MG63 (cell line): ENCODE measurements at places on chromosomes 4 and X. TPM values are rescaled to one million over a fixed set of nuclear protein-coding genes. Genes with fewer than 3 reads are reported as not detected.

- DNase-seq, result no peak
Measured at GRCh38 chr4:133150486-133151340, 1.6 kb downstream of the PCDH10 start.

DNA sequence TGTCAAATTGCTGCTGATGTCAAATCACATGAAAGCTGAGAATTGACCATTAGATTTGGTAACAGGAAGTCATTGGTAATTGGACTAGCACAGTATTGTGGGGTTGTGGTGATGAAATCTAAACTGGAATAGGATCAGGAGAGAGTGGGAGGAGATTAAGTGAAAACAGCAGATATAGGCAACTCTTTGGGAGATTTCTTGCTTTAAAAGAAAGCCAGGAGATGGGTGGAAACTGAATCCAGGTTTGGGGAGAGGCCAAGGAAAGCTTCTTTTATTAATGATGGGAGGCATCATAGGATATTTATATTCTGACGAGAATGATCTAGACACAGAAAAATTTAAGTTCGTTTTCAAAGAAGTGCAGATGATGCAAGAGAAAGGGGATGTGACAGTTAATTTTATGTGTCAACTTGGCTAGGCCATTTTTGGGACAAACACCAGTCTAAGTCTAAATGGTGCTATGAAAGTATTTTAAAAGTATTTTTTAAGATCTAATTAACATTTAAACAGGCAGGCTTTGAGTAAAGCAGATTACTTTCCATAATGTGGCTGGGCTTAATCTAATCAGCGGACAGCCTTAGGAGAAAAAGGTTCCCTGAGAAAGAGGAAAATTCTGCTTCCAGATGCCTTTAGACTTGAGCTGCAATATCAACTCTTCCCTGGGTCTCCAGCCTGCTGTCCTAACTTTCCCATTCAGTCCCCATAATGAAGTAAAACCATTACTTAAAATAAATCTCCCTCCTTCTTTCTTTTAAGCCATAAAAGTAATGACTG lies 24.7 kb downstream of the SEC24D start:
- peak; percentile 9 for DNase-seq

- no peak for DNase-seq
Measured at GRCh38 chr4:46594661-46595060, 204.7 kb upstream of the GABRA2 start.

GRCh38 chr4:101987623-101988243 lies 197.2 kb downstream of the BANK1 start:
- DNase-seq, result no peak

DNA sequence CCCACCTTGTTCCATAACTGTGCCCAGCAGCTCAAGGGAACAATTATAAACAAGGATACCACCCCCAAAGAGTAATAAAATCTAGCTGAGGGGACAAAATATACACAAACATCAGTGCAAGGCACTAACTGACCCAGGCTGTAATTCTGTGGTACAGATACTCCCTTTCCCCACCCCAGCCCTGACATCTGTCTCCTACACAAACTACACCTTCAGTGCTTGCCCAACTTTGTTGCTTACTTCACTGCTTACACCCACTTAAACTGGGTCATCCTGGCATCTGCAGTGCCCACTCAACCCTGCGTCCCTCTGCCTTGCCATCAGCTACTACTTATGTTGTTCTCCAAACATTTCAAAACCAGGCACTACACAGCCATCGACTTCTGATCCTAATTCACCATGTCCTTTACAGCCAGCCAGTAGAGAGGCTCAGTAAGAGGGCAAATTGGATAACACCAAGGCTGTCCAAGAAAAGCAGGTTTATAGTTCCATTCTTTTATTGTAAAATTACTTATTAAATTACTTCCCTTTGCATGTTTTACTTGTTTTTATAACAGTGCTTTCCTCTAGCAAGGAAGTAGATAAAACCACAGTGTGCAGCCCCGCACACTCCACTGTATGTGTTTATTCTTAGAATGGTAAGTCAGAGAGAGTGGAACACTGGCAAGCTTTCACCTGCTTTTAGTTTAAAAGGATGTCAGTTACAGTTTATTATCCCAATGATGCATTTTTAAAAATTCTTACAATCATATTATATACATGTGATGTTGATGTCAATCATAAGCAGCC lies 149.6 kb downstream of the INPP4B start:
- DNase-seq, result no peak

GRCh38 chr4:116880625-116881024 lies 204.8 kb downstream of the TRAM1L1 start:
- no peak for DNase-seq

- no peak for DNase-seq
Measured at GRCh38 chr4:62232814-62233213, 1032.7 kb downstream of the ADGRL3 start.

DNA sequence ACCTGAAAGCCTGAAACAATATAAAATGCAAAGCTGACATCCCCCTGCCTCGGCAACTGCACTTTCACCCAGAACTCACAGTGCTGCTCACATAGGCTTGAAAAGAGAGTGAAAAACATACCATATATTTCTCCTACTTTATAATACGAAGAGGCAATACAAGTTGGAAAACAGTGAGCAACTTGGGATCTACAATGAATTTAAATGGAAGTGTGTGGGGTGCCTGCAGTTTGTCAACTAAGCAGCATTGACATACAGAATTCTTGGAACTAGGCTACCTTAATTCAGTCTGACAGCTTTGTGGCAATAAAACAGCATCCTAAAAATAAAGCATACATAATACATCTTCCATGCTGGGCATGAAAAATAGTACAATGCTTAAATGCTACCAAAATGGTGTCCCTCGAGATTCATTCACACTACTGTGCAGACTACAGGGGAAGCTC lies 8.0 kb downstream of the GASK1B start:
- no peak for DNase-seq

GRCh38 chr4:119240128-119240527 lies 27.6 kb downstream of the USP53 start:
- no peak for DNase-seq

- DNase-seq, result no peak
Measured at GRCh38 chrX:24662352-24662751, 15.2 kb upstream of the PCYT1B start.

GRCh38 chr4:40269133-40269532 lies 66.0 kb upstream of the CHRNA9 start:
- no peak for DNase-seq

DNA sequence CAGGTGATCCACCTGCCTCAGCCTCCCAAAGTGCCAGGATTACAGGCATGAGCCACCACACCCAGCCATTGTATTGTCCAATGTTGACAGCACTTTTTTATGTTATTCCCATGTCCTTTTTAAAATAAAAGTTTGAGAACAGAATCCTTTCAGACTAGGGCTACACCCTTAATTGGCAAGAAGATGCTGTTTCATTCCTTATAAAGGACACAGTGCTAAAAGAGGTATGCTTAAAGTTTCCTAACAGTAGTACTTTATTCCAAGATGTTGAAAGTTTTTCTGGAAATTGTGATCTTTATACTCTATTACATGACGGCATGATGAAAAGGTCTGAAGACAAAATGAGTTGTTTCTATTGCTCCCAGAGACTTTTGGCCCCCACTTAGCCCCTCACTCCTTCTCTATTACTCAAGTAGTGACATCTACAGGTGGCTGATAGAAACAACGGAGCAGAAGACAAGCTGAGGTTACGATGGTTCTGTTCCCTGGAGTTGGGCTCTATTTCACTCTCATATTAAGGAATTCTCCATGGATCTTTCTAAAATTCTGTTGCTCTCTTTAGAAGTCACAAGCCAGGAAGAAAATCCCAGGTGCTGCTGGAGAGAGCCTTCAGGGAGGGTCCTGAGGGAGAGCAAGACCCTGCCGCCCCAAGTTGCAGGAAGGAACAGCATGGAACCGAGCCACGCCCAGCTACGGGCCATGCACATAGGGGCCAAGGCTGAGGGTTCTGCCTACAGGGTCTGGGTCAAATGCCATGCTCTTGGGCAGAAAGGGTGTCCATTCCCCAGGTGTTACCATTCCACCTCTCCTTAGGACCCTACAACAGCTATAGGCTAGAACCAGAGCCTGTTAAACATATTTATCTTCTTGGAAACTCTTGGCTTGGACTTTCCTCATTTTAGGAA lies 22.8 kb downstream of the RPL9 start:
- no peak for DNase-seq

DNA sequence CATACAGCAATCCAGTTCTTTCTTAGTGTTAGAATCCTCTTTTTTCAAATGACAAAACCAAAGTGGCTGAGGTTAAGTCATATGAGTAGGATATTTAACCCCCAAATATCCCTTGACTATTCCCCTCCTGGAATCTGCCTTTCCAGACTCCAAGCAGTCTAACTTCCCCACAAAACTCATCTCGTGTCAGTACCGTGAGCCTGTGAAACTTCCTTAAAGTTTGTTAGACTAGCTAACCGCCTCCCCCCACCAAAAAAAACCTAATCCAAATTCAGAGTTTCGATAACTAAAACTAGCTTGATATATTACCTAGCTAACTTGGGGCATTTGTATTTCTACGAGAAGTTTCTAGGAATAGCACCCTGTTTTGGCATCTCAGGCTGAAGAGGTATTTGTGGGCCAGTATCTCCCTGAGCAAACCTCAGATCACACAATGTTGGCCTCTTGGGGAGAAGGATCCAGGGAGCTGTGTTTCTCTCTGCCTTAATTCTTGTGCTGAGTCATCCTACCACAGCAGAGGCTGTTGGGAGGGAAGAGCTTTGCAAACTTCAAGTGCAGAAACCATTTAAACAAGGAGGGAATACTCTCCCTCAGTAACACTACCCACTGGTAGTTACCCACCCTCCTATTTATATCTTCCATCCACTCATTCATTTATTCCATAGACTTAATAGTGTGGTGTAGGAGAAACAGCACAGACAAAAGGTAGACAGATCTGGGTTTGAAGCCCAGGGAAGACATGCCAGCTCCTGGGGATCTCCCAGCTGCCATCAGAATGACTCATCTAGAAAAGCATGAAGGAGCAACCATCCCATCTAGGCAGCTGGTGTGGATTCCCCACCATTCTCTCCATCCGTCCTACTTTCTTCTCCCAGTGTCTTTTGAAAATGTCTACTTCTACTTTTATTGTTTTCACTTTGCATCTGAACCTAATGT lies 39.3 kb upstream of the TXK start:
- DNase-seq, result peak; percentile 69

- no peak for DNase-seq
Measured at GRCh38 chrX:43676971-43677572, 21.0 kb downstream of the MAOA start.

GRCh38 chr4:127217586-127218229 lies 415.0 kb upstream of the INTU start:
- no peak for DNase-seq

DNA sequence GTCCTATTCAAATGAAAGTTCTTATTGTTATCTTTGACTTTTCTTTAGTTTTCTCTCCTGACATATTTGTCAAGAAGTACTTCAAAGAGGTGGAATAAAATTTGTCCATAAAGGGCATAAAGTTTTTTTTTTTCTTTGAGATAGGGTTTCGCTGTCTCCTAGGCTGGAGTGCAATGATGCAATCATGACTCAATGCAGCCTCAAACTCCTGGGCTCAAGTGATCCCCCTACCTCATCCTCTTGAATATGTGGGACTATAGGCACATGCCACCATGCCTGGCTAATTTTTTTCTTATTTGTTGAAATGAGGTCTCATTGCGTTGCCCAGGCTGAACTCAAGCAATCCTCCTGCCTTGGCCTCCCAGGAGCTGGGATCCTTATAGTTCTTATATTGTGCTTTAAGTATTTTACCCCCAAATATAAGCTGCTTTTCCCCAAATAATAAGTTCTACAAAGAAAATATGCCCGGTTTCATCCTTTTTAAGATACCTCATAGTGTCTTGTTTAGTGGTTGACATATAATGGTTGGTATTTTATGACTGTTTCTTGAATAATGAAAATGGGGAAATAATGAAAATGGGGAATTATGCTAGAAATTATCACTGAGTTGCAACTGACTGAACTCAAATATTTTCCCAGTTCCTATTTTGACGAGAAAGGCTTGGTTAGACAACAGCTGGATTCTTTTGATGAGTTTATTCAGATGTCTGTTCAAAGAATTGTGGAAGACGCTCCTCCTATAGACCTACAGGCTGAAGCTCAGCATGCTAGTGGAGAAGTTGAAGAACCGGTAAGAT lies 11.6 kb downstream of the POLR2B start:
- no peak for DNase-seq

- DNase-seq, result no peak
Measured at GRCh38 chrX:16931855-16932575, 14.4 kb upstream of the REPS2 start.

- no peak for DNase-seq
Measured at GRCh38 chr4:2091990-2092668, 33.0 kb downstream of the NAT8L start.

DNA sequence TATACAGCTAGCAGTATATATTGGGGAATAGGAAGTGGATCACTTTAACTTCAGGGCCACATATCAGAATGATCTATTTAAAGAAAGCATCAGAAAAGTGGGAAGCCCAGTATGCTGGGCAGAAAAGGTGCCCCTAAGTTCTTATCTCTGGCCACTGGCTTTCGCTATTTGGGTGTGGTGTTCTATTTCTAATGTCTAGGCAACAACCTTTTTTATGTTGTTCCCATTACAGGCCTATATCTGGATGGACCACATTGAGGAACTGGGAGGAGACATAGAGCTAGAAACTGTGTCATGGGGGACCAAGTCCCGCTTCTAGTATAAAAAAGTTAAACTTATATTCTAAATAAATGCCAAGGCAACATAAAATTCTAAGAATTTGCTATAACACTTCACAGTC lies 935.6 kb downstream of the PDHA2 start:
- DNase-seq, result no peak

GRCh38 chrX:108313669-108314068 lies 124.6 kb downstream of the COL4A6 start:
- peak; percentile 21 for DNase-seq

DNA sequence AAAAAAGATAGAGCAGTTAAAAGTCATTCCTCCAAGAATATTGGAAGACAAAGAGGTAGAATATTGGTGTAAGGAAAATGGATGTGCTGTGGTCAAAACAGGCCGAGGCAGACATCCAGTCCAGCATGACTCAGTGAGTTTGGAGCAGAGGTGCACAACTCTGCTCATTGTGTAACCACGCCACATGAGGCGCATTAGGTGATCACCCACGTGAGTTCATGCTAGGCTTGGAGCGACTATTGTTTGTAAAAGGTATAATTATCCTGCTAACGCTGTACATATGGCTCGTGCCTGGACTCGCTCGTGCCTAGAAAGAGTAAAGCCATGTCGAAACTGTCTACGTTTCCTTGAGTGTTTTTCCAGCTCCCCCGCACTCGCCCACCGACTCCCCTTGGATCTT lies 23.9 kb downstream of the C4orf54 start:
- no peak for DNase-seq

- DNase-seq, result no peak
Measured at GRCh38 chr4:44984083-44984482, 257.7 kb upstream of the GNPDA2 start.

GRCh38 chr4:118765399-118765798 lies 70.5 kb downstream of the SEC24D start:
- peak; percentile 1 for DNase-seq

- DNase-seq, result no peak
Measured at GRCh38 chr4:45865781-45866180, 258.1 kb downstream of the GABRG1 start.

GRCh38 chr4:115944146-115944905 lies 830.9 kb upstream of the NDST4 start:
- no peak for DNase-seq

Gene CT47B1
- not detected in 2 replicates for total RNA-seq

Gene PNMA3
- total RNA-seq, result 0.40 TPM in 1 of 2 replicates, not detected in the other

Gene USP51
- total RNA-seq, result 0.43 and 0.99 TPM in 2 replicates

Gene REPS2
- total RNA-seq, result 0.07 TPM in 1 of 2 replicates, not detected in the other

Gene PHEX
- 0.05 and 0.20 TPM in 2 replicates for total RNA-seq

Gene FRMPD4
- 0.66 and 1.4 TPM in 2 replicates for total RNA-seq

Gene SSX3
- total RNA-seq, result not detected in 2 replicates

Gene TCEAL6
- not detected in 2 replicates for total RNA-seq

Gene UPF3B
- total RNA-seq, result 1.1 and 1.3 TPM in 2 replicates

Gene SULT1E1
- not detected in 2 replicates for total RNA-seq

Gene PDE6B
- 0.10 TPM in 1 of 2 replicates, not detected in the other for total RNA-seq
